T-helper 1 cell treated with Interleukin-12 subunit alpha and Interleukin-12 subunit beta and Interleukin-4 antibody, amounts not matched to agents 30 ng/mL and 1 ng/mL, for 36 hours (primary cell): ENCODE measurements at places on chromosomes 7 and 10. TPM values are rescaled to one million over a fixed set of nuclear protein-coding genes. Genes with fewer than 3 reads are reported as not detected.

CNNM1 gene
- 0.07 and 0.29 TPM in 2 replicates for total RNA-seq

BMPER gene
- total RNA-seq: not detected in 2 replicates

ARHGEF5 gene
- total RNA-seq: 9.8 and 11.0 TPM in 2 replicates

RBP3 gene
- total RNA-seq: not detected in 2 replicates

SPDYE9 gene
- not detected in 2 replicates for total RNA-seq

DIP2C gene
- total RNA-seq: 2.7 and 2.8 TPM in 2 replicates

TDRD1 gene
- total RNA-seq: 0.05 and 0.10 TPM in 2 replicates

CRTAC1 gene
- total RNA-seq: not detected in 2 replicates

MSS51 gene
- total RNA-seq: 3.8 and 4.2 TPM in 2 replicates
